ENCODE measurements at places on chromosomes 7 and 10.

- no peak for DNase-seq
Observed at GRCh38 chr10:14904316-14904732, 25.7 kb downstream of the SUV39H2 start.

- no peak for DNase-seq
Observed at GRCh38 chr7:79341902-79342301, 111.6 kb downstream of the MAGI2 start.

GRCh38 chr7:78254726-78255055, 456.1 kb downstream of the PHTF2 start:
- no peak for DNase-seq

DNA sequence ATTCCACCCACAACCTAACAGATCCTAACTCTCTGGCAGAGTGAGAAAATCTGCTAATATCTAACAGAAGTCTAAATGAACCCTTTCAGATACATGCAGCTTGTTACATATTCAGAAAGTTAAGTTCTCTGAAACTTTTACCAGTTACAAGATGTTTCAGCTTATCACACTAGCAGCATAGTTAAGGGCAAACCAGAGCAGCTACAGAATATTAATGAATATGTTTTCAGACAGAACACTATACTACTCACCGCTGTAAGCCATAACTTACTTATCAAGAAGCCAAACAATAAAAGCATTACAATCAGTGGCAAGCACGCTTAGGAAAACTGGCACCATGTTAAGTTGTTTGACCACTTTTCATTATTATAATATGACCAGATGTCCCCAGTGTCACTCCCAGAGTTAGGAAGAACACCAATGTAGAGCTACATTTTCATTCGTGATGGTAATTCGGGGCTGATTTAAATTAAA, 2.7 kb downstream of the ITGB1 start:
- no peak for DNase-seq

- DNase-seq: no peak
Observed at GRCh38 chr10:129970465-129971364, 6.6 kb upstream of the EBF3 start.

- DNase-seq: no peak
Observed at GRCh38 chr7:33459340-33459751, 330.0 kb downstream of the BBS9 start.

DNA sequence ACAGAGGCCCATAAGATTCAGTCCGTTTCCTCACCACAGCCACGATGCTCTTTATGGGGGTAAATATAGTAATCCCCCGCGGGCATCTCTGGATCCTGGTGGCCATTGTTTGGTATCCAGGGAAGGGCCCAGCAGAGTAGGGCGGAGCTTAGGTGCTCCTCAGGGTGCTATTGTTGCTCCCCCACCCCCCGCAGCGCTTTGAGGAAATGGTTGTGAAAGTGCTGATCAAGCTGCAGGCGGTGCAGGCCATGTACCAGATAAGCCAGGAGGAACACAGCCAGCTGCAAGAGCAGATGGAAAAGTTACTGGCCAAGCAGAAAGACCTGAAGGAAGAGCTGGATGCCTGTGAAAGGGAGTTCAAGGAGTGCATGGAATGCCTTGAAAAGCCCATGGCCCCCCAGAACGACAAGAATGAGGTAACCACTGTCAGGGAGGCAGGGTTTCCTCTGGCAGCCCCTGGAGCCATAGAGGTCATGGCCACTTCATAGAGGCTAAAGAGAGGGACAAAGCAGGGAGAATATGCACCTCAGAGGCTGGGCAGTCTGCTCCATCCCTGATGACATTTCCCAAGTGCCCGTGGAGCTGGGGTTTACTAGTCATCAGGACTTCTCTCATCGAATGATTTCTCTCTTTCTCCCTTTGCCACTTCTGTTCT, 17.6 kb upstream of the FLNC start:
- no peak for DNase-seq

GRCh38 chr10:94155722-94156271, 162.1 kb downstream of the PLCE1 start:
- DNase-seq: no peak

- DNase-seq: no peak
Observed at GRCh38 chr7:117673839-117674238, 194.0 kb downstream of the CFTR start.

GRCh38 chr10:5488272-5489161, 10.9 kb downstream of the CALML5 start:
- DNase-seq: no peak

DNA sequence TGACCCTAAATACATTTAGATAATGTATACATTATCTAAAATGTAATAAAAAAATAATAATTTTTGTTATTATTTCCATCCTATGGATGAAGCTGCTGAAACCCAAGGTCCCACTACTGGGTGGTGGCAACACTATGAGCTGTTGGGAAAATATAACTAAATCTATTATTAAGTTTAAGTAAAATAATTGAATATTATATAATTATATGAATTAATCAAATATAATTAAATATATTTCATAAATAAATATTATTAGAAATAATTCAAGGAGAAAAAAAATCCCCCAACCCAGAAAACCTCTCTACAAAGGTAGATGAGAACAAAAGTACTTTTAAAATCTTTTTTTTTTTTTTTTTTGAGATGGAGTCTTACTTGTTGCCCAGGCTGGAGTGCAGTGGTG, 7.9 kb downstream of the PRSS58 start:
- DNase-seq: no peak

- no peak for DNase-seq
Observed at GRCh38 chr10:75355706-75356105, 45.9 kb downstream of the ZNF503 start.

DNA sequence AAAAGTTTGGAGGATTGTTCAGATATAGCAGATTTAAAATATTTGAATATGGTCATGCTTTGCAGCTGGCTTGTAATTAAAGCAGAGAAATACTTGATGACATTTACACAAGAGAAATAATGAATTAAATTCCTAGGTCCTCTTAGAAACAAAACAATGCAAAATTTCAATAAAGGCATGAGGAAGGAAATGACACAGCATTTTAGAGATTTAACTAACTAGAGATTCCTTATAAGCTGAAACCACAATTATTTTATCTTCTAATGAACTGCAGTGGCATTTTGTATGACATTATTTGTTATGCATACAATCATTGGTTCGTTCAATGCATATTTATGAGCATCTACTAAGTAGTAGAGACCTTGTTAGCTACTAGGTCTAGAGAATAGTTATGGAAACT, 490.9 kb downstream of the ZWINT start:
- no peak for DNase-seq

DNA sequence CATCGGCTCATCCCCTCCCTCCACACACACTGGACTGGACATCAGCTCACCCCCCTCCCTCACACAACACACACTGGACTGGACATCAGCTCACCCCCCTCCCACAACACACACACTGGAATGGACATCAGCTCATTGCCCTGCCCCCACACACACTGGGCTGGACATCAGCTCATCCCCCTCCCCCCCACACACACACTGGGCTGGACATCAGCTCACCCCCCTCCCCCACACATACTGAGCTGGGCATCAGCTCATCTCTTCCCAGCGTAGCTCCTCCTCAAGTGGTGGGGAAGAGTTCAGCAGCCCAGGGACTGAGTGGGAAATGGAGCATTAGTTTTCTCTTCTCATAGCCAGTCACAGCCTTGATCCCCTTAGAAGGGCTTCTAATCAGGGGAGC, 58.1 kb upstream of the WDR11 start:
- DNase-seq: no peak

DNA sequence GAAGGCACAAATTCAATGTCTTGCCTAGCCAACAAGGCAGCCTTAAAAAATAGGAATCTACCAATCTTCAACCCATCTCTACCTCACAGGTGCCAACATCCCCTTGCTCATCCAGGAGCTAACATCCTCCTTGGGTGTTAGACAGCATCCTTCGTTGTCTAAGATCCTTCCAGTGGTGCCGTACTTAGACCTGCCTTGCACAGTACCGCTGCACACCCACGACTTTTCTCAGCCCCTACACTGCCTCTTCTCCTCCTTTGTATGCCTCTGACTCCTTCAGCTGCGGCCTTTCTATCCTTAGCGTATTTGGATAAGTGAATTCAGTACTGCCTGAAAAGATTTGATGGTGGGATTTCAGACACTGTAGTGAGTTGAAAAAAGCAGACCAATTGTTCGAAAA, 15.9 kb upstream of the PRTFDC1 start:
- DNase-seq: no peak

DNA sequence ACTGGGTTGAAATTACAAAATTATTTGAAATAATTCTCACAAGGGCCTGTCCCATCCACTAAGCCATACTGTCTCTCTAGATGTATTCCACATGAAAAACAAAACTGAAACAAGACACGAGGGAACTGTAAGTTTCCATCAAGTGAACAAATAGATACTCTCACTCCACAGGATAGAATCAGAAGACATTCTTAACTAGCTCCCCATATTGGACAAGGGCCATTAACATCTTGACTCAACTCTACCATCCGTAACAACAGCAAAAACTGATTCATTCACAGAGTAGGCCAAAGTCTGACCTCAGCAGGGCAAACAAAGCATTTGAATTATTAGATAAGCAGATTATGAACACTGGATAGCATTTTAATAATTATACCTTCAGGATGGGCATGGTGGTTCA, 29.1 kb downstream of the UBE2H start:
- DNase-seq: no peak

DNA sequence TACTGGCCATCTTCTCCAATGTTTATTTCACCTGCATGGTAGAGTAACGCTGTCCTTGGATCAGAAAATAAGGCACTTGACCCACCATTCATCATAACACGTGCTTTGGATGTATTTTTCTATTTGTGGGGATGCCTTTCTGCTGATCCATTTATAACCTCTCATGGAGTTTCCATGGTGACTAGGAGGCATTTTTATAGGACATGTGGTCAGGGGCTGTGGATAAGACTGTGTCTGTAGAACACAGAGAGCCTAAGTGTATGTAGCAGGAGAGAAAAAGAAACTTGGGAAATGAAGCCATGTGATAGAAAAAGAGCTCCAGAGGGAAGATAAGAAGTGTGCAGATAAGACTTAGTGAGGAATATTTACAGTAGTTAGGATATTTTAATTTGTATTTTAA, 184.2 kb downstream of the POU6F2 start:
- no peak for DNase-seq

DNA sequence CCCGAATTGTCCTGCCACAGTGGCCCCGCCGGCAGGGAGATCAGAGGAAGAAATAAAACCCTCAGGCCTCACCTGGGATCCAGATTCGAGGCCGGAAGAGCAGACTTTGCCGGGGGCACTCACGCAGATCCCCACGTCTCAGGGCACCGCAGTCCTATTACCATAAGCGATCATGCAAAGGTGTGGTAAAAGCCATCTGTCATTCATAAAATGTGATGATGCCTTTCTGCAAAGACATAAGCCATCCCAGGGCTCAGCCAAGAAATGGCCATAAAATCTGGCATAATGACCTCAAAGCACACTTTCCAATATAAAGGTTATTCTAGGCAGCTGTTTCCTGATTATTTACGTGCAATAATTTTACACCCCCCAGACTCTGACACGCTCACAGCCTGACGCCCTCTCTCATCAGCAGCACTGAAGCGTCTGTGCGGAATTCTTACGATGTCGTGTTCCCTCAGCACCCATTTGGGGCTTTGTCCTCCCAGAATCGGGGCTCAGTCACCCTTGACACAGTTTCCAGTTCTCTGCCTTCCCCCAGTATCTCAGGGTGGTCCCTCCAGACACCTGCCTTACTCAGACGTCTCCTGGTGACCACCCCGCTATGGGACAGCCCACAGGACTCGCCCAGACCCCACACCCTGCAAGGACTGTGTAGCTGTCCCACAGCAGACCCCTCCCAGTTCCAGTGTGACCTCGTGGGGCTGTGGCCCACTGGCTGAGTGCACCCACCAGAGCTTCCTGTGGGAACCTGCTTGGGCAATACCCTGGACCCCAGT, 74.3 kb upstream of the FAM20C start:
- DNase-seq: no peak

DNA sequence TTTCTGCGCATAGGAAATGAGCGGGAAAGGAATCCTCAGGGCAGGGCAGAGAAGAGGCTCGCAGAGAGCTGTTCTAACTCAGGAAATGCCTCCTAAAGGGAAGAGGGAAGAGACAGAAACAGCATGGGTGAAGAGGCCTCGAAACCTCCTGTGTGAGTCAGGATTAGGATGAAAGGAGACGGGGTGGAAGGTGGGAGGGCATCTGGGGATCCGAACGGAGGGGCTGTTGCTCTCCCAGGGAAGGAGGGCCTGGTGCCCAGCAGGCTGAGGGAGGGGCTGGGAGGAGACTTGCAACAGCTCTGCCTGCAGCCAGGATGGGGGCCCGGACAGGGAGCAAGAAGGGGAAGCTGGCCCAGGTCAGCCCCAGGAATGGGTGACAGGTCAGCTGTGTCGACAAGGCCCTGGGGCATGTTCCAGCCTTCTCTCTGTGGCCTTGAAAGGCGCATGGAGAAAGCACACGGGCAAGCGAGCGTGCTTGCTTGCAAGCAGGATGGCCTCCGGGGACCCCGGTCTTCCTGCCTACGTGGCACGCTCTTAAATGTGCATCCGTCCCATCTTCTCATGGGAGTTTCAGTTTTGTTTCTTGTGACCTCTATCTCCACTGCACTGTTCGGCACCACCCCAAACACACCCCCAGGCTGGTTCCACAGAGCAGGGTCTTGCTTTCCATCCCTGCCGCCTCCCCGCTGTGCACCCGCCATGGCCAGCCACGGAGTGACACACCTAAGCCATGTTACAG, 63.5 kb downstream of the HIPK2 start:
- no peak for DNase-seq

- peak; percentile 22 for DNase-seq
Observed at GRCh38 chr10:122267849-122268737, 3.0 kb upstream of the BTBD16 start.

GRCh38 chr7:70776627-70777101, 355.3 kb upstream of the GALNT17 start:
- DNase-seq: no peak

GRCh38 chr7:155326385-155326784, 28.7 kb downstream of the INSIG1 start:
- DNase-seq: no peak

GRCh38 chr7:12731214-12731656, 43.8 kb downstream of the ARL4A start:
- DNase-seq: no peak

- no peak for DNase-seq
Observed at GRCh38 chr10:133235932-133236331, 1.7 kb upstream of the VENTX start.

- no peak for DNase-seq
Observed at GRCh38 chr10:78432583-78432982, 398.9 kb downstream of the RPS24 start.

DNA sequence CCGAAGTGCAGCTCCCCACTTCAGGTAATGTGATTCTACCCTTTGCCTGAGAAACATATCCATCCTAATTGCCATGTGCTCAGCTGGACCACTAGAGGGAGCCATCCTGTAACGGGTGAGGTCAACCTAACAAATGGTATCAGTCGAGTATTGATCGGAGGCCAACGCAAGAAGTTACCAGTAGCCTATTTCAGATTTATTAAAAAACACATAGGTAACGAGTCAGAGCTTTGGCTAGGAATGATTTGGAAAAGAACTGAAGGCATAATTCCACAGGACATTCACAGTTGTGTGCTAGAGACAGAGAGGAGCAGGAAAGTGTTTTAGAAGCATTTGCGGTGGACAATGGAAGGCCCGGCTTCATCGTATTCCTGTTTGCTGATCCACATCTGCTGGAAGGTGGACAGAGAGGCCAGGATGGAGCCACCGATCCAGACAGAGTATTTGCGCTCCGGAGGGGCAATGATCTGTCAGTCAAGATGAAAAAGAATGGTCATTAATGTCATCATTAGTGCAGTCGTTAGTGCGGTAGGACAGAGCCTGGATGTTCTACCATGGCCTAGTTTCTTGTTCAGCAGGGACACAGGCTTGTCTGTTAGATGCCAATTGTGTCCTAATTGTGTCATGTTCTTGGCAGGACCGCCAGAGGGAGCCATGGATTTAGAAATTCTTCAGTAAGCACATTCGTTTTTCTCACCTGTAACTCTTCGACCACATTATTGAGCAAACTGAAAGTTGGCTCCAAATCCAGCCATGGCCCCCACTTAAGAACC, 17.5 kb downstream of the ACTA2 start:
- DNase-seq: peak; percentile 71

Measured in naive thymus-derived CD4-positive, alpha-beta T cell (primary cell).